ENCODE measurements at places on chromosomes 6 and 20. TPM values are rescaled to one million over a fixed set of nuclear protein-coding genes. Genes with fewer than 3 reads are reported as not detected.

DNA sequence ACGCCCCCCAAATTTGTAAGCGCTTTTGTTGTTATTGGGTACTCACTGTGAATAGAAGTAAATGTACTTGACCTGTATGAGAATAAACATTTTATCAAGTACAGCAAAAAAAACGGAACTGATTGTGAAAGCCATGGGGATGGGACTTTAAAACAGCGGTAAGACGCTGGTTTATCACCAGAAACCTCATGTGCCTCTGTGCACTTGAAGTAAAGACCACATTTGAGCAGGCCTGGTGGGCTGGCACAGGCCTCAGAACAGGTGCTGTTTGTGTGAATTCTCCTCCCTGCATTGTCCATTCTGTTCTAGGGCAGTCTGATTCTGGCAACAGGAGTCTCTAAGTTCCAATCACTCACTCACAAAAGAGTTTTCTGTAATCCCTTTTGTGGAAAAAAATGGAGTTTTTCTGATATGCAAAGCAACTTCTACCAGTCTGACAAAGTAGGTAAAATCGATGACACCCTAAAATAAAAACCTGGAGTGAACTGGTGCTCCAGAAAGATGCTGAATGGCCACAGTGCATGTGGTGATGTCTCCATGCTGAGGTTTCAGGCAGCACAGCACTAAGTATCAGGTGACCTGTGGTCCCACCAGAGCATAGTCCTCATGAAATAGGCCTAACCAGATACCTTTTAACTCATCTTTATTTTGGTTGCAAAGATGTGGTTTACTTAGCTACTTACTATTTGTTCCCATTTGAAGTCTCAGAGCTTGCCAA is 53.9 kb downstream of the STX7 start:
- DNase-seq = no peak

DNA sequence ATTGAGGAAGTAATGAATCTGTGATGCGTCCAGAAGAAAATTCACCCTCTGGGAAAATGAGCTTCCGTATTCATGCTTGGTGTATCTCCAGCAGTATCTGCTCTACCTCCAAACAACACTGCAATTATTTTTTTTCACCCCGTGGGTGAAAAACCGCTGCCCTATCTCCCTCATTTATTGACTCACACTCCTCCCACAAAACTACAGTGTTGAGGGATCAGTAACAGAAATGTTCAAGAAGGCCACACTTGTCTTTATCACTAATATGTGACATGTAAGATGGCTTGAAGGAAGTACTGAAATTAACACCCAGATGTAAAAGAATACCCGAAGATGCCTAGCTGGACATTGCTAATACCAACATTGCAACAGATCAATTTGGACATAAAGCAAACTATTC is 4.9 kb upstream of the TBX18 start:
- no peak for DNase-seq

DNA sequence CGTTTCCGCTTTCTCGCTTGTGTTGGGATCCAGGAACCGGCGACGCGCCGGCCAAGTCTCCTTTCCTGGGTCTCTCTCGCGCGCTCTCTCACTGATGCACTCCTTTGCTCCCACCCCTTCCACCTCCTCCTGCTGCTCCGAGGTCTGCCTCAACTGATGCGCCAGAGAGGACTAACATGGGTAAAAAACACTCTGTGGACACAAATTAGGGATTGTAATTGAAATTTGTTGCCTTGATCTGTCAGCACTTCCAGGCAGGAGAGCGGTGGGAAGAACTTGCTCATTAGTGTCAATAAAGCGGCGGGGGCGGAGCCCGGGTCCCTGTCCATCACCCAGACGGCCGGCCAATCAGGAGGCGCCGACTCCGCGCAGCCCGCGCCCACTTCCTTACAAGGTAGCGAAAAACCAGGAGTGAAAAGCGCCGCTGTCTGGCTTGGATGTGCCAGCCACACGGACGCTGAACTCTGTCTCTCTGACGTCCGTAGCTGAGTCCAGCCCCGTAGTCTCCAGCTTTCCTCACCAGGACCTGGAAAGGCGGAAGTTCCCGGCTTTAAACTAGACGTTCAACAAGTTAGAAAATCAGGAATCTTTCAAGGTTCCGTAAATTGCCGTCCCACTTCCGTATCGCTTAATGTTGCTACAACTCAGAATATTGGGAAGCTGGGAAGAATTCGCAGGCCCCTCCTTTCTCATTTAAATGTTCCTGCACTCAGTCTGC is at the start of gene TBX18:
Gene TBX18 (minus strand): TSS at position 267 of the 718 bp plus-strand sequence. CDS start 417 bp downstream, outside the sequence.
- DNase-seq = peak; percentile 99

GRCh38 chr20:17816804-17817587 is 117.2 kb downstream of the BANF2 start:
- no peak for DNase-seq

GRCh38 chr6:132888701-132889100 is 74.3 kb downstream of the RPS12 start:
- DNase-seq = no peak

DNA sequence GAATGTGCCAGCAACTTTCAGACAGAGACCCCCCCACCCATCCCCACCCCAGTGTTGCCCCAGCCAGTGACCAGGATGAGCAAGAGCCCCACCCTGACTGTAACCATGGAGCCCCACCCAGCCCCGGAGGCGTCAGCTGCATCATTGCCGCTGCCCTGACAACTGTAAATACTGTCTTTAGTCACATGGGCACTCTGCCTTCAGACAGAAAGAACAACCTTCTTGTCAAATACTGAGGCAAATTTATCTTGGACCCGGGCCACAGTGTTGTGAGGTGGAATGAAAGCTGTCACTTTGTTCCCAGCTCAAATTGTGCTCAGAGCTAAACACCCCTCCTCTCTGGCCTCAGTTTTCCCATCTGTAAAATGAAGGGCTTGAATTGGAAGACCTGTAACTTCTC is 23.7 kb downstream of the MOCS3 start:
- DNase-seq = no peak

Gene SNAP25
- 2.9 TPM for total RNA-seq

Gene RGS17
- 0.34 TPM for total RNA-seq

DNA sequence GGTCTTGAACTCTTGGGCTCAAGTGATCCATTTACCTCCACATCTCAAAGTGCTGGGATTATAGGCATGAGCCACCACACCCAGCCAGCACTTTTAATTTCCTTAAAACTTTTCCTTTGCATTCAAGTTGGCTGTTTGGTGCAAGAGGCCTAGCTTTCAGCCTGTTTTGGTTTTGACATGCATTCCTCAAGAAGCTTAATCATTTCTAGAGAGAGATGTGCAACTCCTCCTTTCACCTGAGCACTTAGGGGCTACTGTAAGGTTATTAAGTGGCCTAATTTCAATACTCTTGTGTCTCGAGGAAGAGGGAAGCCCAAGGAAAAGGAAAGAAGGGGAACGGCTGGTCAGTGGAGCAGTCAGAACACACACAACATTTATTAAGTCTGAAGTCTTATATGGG is 13.8 kb upstream of the BLOC1S5 start:
- no peak for DNase-seq

GRCh38 chr6:117591405-117591804 is 10.9 kb downstream of the GOPC start:
- no peak for DNase-seq

GRCh38 chr6:14804001-14804784 is 441.7 kb upstream of the JARID2 start:
- no peak for DNase-seq

DNA sequence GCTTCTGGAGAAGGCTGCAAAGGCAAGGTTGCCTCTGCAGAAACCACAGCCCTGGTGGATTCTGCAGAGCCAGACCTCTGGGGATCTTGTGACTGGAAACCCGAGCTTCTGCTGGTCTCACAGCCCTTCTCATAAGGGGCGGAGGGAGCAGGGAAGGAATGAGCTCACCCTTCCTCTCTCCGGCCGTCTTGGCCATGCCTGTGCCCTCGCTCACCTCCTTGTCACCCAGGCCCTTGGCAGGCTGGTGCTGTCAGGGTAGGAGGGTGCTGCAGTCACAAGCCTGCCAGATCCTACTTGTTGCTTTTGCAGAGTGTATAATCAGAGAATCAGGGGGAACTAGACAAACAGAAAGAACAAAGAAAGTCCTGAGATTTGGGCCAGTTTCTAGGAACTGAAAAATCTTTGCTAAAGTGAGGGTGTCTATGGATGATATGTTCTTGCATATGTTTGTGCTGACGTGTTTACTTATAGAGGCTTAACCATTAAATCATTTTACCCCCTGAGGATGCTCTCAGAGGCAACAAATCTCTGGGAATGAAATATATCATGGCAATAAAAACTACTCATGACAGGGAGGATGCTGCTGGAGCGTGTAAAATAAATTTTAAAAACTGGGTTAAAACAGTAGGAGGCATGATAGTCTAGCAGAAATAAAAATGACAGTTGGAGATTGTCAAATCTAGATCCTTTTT is 244.9 kb upstream of the SOX4 start:
- DNase-seq = no peak

GRCh38 chr6:74578339-74578738 is 627.5 kb downstream of the COL12A1 start:
- no peak for DNase-seq

DNA sequence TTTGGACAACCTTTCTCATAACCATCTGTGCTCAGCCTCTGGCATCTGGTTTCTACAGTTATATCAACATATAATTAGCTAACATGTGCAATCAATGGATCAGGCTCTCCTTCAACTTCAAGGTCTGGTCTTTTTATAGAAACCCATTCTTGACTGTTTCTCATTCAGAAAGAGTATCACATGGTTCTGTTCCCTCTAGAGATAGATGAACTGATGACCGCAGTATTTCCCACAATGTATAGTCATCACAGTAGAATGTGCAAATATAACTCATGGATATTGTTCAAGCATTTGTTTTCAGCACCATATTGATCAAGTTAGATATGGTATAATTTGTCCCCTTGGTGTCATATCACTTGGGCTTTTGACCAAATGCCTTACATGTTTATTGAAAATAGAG is 656.2 kb downstream of the FRK start:
- DNase-seq = no peak

DNA sequence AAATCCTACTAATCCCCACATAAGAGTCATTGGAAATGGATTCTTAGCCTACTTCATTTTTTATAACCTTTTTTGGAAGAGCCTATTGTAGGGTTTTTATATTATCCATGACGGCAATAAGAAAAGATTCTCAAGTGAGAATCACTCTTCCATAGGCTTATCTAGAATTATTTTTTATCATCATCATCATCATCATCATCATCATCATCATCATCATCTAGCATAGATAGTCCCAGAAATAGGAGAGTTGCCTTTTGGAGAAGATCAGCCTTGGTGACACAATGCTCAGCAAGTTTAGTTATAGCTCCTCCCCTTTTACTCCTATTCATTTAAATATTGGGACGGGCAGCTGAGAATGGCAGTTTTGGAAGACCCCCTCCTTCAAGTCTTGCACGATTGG is 359.1 kb upstream of the SLC35B3 start:
- DNase-seq = no peak

GRCh38 chr6:3396503-3397180 is 60.2 kb downstream of the SLC22A23 start:
- DNase-seq = no peak

Gene HLA-DRA
- 123 TPM for total RNA-seq

DNA sequence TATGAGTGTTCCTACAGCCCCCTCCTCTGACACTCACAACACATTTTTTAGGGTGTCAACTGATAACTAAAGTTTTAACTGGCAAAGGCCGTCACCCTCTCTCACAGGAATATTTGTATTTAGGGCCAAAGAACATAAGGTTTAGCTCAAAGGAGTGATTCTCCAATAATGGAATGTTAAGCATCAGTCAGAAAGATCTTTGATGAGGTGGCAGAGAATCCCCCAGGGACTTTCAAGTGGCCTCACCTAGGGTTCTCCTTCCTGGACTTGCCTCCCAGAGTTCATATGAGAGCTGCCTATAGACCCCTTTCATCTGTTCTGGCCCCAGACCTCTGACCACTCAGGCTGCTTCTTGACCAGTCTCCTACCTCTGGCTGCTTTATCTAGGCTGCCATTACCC is 7.4 kb upstream of the SCUBE3 start:
- DNase-seq = no peak

- DNase-seq = no peak
These were observed 34.7 kb downstream of the PLEKHG1 start for GRCh38 chr6:150634176-150634963.

DNA sequence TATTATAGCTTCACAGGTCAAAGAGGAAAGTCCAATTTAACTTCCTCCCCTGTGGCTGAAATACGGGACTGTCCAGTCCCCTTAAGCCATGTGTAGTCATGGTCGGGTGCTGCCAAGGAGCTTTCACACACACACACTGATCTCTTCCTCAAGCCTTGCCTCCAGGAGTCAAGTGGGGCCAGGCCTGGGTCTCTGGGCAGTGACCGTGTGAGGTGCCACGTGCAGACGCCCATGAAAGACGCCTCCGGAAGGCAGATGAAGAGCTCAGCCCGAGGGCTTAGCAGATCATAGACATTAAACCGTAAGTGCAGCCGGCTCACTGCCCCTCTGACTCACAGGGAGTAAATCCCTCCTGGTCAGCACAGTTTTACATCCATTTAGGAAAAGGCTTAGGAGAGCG is 4.2 kb downstream of the GABRR2 start:
- DNase-seq = no peak

Gene FRMD1
- not detected for total RNA-seq

Gene IMPG1
- not detected for total RNA-seq

GRCh38 chr6:165183496-165184140 is 125.8 kb downstream of the C6orf118 start:
- no peak for DNase-seq

Gene SUPT3H
- total RNA-seq = 9.7 TPM

Gene LY6G6D
- total RNA-seq = not detected

GRCh38 chr6:79737172-79737571 is 106.0 kb downstream of the SH3BGRL2 start:
- no peak for DNase-seq

GRCh38 chr6:138588805-138589434 is 89.6 kb upstream of the NHSL1 start:
- no peak for DNase-seq

DNA sequence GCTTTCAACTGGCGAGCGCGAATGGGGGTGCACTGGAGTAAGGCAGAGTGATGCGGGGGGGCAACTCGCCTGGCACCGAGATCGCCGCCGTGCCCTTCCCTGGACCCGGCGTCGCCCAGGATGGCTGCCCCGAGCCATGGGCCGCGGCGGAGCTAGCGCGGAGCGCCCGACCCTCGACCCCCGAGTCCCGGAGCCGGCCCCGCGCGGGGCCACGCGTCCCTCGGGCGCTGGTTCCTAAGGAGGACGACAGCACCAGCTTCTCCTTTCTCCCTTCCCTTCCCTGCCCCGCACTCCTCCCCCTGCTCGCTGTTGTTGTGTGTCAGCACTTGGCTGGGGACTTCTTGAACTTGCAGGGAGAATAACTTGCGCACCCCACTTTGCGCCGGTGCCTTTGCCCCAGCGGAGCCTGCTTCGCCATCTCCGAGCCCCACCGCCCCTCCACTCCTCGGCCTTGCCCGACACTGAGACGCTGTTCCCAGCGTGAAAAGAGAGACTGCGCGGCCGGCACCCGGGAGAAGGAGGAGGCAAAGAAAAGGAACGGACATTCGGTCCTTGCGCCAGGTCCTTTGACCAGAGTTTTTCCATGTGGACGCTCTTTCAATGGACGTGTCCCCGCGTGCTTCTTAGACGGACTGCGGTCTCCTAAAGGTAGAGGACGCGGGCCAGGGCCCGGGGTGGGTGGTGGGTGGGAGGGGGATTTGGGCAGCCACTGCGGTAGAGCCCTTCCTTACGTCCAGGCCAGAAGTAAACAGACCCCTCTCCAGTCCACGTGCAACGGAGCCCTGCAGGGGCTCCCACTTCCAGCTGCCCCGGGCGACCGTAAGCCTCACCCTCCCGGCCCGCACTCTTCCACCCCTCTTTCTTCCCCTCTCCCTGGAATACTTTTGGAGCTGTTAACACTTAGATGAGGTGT is 998 bp downstream of the BMP2 start:
- DNase-seq = no peak

- DNase-seq = no peak
These were observed 583.7 kb downstream of the EPM2A start for GRCh38 chr6:145151624-145152023.

Gene MLIP
- total RNA-seq = 0.91 TPM

Gene STMN3
- total RNA-seq = 32.2 TPM

Data from esophagus muscularis mucosa (tissue), 4 donors.